ENCODE measurements at places on chromosomes 1 and 21.

- no peak for DNase-seq
These were observed 499 bp upstream of the CRTC2 start for GRCh38 chr1:153958961-153959260.

DNA sequence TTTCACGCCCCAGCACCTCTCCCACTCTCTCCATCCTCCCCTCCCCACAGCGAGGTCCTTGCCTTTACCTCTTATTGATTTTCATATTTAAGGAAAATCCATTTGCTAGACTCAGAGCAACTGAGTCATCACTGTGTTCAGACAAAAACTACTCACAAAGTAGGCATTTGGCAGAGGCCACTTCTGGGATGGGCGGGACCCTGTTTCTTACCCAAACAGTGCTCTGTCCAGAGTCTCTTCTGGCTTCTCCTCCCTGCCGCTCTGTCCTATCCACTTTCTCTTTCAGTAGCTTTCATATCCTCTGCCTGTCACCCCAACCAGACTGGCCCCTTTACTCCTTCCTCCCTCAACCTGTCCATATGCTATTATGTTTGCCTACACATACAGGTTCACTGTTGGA, 2.4 kb upstream of the NAV1 start:
- no peak for DNase-seq

- no peak for DNase-seq
These were observed 51.5 kb upstream of the TNFSF4 start for GRCh38 chr1:173258479-173259264.

- no peak for DNase-seq
These were observed 50.9 kb downstream of the TARBP1 start for GRCh38 chr1:234427950-234428646.

- DNase-seq = no peak
These were observed 54.4 kb downstream of the NAV1 start for GRCh38 chr1:201593200-201593921.

- no peak for DNase-seq
These were observed 139.1 kb downstream of the DUSP10 start for GRCh38 chr1:221602830-221603229.

DNA sequence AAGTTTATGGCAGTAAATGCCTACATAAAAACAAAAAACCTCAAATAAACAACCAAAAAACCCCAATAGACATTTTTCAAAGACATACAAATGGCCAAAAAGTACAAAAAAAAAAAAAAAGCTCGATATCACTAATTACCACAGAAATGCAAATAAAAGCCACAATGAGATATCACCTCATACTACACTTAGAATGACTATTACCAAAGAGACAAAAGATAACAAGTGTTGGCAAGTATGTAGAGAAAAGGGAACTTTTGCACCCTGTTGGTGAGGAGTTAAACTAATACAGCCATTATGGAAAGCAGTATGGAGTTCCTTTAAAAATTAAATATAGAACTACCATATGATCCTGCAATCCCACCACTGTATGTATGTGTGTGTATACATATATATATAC, 21.1 kb downstream of the SLC25A24 start:
- no peak for DNase-seq

DNA sequence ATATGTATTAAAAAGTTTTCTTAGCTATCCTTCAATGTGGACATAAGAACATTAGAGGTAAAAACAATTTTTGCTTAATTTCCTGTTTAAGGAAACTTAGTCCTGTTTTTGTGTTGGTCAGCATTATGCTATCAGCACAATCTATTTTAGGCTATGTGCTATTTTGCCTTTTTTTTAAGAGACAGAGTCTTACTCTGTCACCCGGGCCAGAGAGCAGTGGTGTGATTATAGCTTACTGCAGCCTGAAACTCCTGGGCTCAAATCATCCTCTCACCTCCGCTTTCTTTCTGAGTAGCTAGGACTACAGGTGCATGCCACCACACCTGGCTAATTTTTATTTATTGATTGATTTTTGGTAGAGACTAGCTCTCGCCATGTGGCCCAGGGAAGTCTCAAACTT, 199.1 kb upstream of the TMPRSS15 start:
- no peak for DNase-seq

DNA sequence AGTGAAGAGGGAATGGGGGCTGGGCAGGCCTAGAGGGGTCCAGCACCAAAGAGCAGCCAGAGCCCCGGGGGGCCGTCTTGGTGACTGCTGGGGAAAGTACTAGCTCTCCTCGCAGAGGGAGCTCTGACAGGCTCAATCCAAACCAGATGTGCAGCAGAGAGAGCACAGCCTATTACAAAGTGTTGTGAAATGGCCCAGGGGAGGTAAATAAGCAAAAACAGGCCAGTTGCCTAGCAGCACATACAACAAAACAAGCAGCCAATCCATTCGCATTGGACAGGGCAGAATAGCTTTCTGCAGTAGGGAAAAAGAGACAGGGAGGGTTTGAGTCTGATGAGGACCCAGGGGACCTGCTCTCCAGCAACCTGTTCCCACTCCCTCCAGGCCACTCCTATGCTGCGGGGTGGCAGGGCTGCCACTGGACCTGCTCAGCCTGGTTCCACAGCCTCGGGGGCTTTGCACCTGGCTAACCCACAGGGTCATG, 239.6 kb upstream of the FGGY start:
- DNase-seq = no peak

DNA sequence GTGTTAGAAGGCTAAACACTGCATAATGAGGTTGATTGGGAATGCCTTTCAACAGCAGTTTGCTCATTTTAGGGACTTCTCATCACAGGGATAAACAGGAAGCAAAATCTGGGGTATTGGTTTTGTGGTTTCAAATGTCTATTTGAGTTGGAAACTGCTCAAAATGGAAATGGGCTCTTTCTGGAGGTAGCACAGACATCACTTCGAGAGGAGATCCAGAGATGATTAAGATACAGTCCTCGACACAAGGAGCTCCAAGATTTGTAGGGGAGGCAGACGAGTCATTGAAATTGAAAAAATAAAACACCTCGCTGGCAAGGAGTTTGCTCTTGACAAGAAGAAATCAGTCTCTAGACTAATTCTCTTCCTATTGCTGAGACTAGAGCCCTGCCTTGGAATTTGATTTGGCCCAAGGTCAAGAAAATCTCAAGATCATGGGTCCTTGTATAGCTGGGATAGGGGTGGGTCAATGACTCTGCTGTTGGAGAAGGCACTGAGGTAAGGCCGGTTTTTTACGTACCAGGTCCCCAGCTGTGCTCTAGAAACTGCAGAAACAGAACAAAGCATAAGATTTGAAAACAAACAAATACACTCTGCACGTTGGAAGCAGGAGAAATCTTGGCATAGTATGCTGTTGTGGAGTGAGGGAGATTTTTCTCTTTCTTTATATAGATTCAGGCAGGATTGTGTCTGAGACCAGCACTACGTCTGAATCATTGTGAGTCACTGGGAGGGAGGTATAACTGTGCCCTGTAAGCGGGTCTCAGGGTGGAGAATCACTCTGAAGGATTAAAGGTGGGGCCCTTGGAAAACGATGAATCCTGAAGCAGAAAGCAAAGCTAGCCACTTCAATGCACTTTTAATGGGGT, 17.7 kb upstream of the KLHDC8A start:
- no peak for DNase-seq

DNA sequence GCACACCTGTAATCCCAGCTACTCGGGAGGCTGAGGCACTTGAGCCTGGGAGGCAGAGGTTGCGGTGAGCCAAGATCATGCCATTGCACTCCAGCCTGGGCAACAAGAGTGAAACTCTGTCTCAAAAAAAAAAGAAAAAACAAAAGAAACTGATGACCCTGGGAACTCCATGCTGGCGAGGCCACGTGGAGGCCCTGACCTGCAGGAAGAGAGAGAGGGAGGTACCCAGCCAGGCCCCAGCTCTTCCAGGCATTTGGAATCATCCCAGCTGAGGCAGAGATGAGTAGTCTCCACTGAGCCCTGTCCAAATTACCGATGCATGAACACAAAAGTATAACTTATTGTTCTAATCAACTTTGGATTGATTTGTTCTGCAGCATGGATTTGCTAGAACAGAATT, 132.0 kb upstream of the ZBTB40 start:
- DNase-seq = no peak

- DNase-seq = no peak
These were observed 159.3 kb downstream of the TTLL7 start for GRCh38 chr1:83839566-83840173.

- DNase-seq = no peak
These were observed 65.7 kb upstream of the SYT6 start for GRCh38 chr1:114219172-114219868.

- no peak for DNase-seq
These were observed 623.9 kb upstream of the NR5A2 start for GRCh38 chr1:199403531-199404116.

GRCh38 chr1:244497805-244498204, 36.7 kb downstream of the CATSPERE start:
- DNase-seq = no peak

DNA sequence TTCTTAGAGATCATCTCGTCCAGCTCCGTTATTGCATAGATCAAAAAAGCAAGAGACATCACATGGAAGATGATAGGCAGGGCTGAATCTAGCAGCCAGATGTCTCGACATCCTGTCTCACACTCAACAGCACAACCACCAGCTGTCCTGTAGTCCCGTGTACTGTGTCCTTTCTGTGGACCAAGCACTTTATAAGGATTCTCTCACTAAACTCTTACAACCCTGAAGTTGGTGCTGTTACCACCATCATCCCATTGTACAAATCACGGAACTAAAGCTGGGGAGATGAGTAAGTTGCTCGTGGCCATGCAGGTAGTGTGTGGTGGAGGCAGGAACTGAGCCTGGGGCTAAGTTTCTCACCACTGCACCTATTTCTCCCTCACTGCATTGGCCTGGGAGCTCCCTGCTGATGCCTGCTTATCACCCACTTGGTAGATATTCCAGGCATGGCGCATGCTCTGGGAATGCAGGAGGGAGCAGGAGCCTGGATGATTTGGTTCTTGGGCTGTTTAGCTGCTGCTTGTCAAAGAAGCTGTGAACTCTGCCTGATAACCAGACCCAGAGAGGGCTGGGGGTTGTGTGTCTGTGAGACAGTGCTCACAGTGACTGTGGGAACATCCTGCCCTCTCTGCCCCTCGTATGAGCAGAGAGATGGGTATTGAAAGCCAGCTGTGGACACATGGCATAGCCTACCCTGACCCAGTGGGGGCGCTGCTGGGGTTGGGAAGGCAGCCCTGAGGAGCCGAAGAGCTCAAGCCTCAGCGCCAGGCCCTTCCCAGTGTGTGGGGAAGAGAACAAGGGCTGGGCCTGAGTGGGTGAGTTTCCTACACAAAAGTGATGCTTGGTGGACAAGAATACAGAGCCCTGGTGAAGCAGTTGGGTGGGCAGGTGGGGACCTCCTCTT, 13.6 kb downstream of the PPFIA4 start:
- DNase-seq = no peak

DNA sequence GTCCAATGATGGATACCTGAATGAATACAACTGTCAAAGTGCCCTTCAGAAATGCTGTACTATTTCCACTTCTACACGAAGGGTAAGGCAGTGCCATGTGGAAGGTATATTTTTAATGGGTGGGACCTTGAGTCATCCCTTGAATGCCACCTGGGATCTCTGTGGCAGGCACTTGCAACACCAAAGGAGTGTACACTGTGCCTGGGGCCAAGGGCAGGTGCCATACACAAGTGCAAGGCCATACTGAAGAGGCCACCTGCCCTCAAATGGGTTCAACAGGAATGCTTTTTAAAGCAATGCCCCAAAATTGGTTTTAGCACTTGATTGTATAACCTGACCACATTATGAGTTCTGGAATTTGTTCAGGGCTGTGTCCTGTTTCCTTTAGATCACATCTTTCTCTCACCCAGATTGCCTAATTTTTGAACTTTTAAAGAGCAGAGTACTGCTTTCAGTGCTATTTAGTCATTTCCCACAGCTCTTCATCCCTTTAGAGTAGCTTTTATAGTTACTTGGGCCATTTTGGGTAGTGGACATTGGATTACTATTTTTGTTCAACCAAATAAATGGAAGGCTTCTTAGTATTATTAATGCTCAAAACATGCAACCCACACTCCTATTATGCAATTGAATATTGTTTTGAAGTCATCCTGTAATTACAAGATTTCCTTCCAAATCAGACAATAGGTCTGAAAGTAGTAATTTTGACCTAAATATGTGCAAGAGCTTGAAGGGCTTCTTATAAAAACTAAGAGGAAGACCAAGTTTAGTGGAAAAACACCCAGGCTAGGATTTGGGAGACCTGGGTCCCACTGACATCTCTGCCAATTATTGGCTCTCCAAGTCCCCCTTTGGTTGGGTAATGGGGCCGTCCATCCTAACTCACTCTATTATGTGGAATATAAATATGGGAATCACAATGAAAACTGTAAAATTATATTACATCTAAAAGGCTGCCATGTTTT, 57.2 kb downstream of the LEPR start:
- no peak for DNase-seq

DNA sequence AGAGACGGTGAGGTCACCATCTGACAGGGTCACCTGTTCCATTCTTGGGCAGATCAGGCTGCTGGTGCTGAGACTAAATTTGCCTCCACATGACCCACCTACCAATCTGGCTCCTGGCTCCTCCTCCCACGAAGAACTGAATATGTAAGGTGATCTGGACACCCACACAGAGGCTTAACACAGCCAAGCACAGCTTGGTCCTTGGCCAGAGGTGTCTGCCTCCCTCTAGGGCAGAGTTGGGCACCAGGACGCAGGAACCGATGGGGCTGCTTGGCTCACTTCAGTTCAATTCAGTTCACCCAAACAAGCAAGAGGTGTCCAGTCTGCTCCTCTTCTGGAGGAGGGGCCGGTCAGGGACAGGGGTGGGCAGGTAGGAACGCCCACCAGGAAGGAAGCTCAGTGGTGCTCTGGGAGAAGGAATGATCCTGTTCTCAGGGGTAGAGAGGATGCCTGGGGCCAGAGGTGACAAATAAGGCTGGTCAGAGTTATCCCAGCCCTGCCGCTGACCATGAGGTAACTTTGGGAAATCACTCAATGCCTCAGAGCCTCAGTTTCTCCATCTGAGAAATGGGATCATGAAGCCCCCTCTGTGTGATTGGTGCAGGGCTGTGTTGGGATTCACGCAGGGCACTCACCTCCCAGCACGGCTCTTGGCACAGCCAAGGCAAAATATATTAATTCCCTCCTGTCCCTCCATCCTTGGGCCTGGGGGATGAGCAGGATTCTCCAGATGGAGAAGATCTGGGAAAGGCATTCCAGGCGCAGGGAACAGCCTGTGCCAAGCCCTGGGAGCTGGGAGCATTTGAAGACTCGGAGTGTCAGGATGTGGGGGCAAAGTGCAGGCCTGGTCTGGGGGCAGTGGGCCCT, 284.5 kb downstream of the PTPRU start:
- no peak for DNase-seq

- DNase-seq = no peak
These were observed 1.3 kb downstream of the CDC42BPA start for GRCh38 chr1:227317011-227317451.

Data from amygdala (tissue), 56 donors.